ENCODE measurements at places on chromosomes 1 and 21.

- DNase-seq: no peak
Measured at GRCh38 chr1:32316903-32317277, 19.1 kb downstream of the MARCKSL1 start.

- no peak for DNase-seq
Measured at GRCh38 chr1:180272395-180272794, 42.3 kb downstream of the LHX4 start.

DNA sequence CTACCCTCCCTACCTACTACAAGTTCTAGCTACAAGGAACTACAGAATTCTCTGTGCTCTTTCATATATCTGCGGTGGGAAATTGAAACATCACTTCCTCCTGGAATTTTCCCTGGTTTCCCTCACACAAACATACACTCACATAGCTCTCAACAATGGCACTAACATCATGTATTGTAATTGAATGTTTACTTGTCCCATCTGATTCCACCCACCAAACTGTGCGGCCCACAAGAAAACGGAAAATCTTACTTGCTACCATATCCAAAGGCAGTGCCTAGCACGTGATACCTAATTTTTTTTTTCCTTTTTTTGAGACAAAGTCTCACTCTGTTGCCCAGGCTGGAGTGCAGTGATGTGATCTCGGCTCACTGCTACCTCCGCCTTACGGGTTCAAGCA lies 33.9 kb downstream of the NDC1 start:
- DNase-seq: no peak

DNA sequence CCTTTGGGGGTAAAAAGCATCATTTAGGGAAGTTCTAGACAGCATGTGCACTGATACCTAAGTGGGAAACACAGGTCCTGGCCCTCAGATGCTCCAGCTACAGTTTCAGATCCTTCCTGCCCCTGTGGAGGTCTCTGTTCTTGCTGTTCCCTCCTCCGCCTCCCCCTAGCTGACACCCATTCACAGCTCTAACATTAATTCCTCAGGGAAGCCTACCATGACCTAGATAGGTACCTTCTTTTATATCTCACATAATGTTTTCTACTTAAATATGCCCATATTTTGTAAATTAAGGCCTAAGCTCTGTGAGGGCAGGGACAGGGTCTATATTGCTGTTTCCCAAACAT lies 11.3 kb downstream of the TSPAN2 start:
- DNase-seq: no peak

- DNase-seq: no peak
Measured at GRCh38 chr1:214285610-214286440, 4.9 kb downstream of the SMYD2 start.

DNA sequence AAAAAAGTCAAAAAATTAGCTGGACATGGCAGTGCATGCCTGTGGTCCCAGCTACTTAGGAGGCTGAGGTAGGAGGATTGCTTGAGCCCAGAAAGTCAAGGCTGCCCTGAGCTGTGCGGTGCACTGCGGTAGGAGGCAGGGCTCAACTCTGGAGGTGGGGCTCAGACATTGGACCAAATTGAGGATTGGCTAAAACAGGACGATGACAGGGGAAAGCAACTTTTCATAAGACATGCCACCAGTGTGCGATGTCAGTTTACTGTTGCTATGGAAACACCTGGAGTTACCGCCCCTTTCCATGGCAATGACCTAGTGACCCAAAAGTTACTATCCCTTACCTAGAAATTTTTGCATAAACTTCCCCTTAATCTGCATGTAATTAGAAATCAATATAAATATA lies 85.3 kb downstream of the DISP3 start:
- no peak for DNase-seq

DNA sequence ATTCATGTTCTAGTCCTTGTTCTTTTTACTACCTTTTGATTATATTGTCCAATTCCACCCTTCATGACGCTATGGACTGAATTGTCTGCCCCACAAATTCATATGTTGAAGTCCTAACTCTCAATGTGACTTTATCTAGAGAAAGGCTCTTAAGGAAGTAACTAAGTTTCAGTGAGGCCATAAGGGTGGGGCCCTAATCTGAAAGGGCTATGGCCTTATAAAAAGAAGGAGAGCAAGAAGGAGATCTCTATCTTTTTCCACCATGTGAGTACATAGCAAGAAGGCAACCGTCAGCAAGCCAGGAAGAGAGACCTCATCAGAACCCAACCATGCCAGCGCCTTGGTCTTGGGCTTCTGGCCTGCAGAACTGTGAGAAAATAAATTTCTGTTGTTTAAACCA lies 95.9 kb downstream of the HIVEP3 start:
- DNase-seq: no peak

DNA sequence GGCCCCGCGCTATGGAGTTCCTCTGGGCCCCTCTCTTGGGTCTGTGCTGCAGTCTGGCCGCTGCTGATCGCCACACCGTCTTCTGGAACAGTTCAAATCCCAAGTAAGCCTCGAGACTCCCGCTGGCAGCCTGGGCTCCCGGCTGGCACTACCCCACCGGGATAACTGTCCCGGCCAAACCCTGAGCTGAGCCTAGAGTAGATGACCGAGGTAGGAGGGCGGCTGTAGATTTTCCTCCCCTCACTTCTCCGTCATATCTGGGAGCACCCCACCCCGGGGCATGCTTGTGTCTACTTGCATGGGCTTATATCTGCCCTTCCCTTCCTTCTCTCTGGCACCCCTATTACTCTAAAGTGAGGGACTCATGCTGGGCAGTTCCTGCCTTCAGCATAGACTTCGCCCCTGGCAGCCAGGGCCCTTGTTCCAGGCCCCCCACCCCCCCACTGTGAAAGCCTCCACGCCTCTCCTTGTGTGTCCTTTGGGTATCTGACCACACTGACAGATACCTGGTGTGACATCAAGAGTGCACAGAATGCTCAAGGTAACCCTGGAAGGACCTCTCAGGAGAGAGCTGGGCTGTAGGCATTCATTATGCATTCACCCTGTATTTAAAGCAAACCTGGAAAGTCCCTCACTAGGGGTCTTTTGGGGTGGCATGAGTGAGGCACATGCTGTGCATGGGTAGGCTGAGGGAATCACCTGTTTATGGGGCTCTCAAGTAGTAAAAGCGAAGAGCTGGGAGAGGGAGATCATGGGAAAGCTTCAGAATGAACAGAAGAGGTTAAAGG lies 485 bp downstream of the EFNA1 start:
- no peak for DNase-seq

- DNase-seq: no peak
Measured at GRCh38 chr1:7474786-7475502, 296.2 kb upstream of the VAMP3 start.

- DNase-seq: no peak
Measured at GRCh38 chr21:30153697-30154340, 12.8 kb downstream of the CLDN17 start.

DNA sequence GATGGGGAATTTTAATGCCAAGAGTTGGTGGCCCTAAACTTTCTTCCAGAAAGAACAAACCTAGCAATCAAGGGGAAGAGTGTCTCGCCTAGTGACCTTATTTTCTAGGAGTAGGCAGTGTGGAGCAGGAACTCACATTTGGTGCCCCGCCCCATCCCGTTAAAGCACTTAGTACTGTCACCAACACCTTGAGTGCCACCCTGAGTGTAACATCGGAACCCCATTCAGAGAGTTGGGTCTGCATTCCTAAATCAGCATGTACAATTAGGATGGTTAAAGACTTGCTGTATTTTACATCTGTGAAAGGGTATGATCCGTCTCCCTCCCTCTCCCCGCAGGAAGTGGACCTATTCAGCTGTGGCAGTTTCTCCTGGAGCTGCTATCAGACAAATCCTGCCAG lies 15.5 kb downstream of the ETS2 start:
- no peak for DNase-seq

GRCh38 chr1:205542367-205542766 lies 37.9 kb downstream of the CDK18 start:
- DNase-seq: no peak

DNA sequence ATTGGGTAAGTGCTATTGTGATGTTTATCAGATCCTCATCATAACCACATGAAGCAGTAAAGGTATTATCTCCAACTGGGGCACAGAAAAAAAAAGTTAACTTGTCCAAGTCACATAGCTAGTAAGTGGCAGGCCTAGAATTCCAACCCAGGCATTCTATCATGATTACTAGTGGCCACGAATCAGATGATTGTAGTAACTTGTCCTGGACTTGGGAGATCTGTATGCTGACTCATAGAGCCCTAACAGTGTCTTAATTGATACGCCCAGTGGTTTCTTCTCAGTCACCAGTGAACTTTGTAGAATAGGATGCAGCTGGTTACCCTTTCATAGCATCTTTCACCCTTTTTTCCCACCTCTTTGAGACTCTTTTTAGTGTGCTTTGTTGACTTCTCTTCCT lies 91.1 kb upstream of the UBE2U start:
- DNase-seq: no peak

DNA sequence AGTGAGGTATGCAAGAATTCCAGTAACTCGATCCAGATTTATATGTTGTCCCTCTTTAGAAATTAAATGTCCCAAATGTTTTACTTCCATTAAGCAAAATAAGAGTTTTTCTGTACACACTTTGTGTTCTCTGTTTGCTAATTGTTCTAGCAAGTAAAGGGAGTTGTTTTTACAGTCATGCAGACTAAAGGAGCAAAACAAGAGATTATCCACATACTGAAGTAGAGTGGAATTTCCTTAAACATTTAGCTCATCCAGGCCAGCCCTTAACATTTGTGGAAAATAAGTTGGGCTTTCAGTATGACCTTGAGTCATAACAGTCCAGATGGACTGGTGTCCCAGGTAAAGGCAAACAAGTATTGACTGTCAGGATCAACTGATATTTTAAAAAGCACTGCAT lies 44.1 kb upstream of the TINAGL1 start:
- no peak for DNase-seq

DNA sequence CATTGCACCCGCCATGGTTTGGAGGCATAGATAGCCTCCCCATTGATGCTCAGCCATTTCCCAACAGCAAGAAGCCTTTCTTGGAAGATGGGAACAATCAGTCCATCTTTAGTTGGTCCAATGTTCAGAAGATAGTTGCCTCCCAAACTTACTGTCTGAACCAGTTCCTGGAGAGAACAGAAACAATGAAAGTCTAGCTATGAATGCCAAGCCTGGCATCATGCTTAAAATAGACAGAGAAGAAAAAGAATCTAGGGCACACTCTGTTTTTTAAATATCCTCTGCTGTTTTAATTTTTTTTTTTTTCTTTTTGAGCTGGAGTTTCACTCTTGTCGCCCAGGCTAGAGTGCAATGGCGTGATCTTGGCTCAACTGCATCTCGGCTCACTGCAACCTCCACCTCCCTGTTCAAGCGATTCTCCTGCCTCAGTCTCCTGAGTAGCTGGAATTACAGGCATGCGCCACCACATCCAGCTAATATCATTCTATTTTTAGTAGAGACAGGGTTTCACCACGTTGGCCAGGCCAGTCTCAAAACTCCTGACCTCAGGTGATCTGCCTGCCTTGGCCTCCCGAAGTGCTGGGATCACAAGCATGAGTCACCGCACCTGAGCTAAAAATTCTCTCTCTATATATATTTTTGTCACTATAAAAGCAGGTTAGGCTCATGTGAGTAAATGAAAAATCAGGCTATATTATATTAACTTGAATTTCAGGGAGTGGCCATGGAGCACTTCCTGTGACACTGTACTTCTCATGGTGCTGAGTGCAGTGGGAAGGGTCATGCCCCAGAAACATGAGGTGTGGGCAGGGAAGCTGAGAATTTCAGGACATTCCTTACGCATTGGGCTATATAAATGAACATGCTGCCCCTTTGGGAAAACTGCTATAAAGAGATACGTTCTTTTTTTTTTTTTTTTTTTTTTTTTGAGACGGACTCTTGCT lies 19.1 kb downstream of the FUCA1 start:
- DNase-seq: no peak

- DNase-seq: no peak
Measured at GRCh38 chr1:34918977-34919561, 10.4 kb downstream of the DLGAP3 start.

DNA sequence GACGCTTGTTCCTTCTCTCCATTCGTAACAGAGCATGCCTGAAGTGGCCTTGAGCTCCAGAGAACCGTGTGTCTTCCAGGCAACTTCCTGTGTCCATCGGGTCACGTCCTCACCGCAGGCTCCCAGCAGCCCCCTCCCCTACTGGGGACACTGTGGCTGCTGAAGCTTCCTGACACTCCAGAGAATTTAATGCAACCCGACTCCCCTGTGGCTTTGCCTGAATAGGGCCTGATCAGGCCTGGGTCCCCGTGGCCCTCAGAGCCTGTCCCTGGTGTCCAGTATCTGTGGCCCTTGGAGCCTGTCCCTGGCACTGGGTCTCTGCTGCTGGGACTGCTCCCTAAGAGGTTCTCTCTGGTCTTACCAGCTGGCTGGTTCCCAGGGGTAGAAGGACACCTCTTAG lies 219.7 kb upstream of the VAMP3 start:
- DNase-seq: no peak

DNA sequence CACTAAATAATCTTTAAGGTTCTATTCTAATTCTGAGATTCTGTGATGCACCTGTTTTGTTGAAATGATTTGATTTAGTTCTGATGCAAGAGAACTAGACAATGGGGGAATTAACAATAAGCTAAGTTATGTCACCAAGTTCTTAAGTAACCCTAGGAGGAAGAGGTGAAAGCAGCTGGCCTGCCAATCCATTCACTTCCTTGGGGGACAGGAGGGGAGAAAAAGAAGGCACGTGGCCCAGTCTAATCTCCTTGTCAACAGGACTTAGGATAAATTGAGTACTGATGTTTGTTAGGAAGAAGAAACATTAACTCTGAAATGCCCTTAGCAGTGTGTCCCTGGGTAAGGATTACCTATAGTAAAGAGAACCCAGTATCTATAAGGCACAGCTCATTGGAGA lies 36.9 kb downstream of the TLCD4 start:
- no peak for DNase-seq

DNA sequence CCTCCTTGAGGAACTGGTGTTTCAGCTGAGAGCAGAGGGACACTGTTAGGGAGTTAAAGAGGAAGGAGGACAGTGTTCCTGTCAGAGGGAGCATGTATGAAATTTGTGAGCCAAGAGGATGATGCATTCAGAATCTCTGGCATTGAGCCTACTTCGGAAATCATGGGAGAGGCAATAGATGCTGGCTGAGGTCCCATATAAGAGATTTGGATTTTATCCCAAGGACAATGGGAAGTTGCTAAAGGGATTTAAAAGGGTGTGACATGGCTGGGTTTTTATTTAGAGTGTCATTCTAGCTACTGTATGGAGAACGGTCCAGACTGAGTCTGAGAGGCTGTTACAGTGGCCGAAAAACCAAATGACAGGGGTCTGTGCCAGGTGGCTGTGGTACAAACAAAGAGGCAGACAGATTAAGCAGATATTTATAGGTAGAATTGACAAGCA lies 403.2 kb upstream of the B3GALT2 start:
- no peak for DNase-seq

DNA sequence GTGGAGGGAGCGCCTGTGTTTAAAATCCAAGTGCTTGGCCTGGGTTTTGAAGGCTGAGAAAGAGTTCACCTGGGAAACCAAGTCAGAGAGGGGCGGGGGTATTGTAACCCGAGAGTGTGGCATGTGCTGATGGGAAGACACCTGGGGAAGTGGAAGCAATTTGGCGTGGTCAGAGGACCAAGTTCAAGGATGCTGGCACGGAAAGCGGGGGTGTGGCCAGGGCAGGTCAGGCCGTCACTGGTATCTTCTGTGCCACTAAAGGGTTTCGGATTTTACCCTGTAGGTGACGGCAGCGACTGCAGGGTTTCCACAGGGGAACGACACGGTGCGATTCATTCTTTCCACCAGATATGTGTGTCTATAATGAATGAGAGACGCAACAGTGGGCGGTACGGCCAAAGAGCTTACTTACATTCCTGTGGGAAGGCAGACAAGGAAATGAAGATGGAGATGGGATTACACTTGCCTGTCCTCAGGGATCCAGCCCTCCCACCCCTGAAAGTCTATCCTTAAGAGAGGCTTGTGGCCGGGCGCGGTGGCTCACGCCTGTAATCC lies 31.3 kb downstream of the CA6 start:
- no peak for DNase-seq

- no peak for DNase-seq
Measured at GRCh38 chr1:185311589-185312225, 5.3 kb downstream of the IVNS1ABP start.

All from GM12892 (cell line).